Lower leg skin (tissue), 4 donors: ENCODE measurements at places on chromosomes 3 and 15. TPM values are rescaled to one million over a fixed set of nuclear protein-coding genes. Genes with fewer than 3 reads are reported as not detected.

DNA sequence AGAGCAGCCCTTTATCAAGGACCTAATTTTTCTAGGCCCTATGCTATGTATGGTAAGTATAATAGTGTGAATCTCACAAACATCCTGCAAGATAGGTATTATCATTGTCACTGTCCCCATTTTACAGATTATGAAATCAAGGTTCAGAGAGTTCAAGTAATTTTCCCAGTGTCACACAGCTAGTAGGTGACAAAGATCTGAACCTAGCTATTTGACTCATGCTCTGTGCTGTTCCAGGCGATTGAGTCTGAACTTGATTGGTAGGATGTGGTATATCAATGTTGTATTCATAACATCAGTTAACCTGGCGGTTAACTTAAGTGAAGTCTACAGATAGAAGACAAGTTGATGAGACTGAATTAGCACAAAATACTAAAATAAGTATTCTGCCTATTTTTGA is 229.9 kb downstream of the CHST2 start:
- no peak for DNase-seq

DNA sequence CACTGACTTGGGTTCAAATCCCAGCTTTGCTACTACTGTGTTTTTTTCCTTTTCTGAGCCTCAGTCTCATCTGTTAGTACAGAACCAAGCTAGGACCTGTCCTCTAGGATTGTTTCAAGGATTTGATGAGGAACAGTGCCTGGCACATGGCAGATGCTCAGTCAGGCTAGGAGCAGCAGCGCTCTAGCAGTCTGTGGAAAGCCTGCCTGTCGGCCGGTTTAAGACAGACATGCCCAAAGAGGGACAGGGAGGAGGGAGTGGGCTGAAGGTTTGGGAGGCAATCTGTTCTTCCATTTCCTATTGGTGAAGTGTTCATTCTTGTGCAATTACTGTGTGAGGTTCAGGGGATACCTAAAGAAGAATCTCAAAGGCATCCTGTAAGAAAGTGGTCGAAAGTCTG is 35.1 kb upstream of the RGMA start:
- DNase-seq = no peak

DNA sequence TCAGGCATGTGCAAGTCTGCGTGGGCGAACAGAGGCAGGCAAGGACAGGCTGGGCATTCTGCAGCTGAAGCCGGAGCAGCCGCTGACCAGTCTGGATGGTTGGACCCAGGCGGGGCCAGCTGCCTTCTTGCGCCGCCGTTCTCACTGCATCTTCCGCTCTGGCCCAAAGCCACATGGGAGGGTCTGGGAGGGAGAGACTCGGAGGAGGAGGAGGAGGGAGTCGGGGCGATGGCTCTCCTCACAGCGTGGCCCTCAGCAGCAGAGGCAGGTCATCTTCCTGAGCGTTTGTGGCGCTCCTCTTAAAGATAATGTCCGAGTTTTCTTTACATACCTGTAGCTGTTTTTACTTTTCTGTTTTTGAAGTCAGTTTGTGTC is 5.9 kb downstream of the CLK3 start:
- DNase-seq = no peak

DNA sequence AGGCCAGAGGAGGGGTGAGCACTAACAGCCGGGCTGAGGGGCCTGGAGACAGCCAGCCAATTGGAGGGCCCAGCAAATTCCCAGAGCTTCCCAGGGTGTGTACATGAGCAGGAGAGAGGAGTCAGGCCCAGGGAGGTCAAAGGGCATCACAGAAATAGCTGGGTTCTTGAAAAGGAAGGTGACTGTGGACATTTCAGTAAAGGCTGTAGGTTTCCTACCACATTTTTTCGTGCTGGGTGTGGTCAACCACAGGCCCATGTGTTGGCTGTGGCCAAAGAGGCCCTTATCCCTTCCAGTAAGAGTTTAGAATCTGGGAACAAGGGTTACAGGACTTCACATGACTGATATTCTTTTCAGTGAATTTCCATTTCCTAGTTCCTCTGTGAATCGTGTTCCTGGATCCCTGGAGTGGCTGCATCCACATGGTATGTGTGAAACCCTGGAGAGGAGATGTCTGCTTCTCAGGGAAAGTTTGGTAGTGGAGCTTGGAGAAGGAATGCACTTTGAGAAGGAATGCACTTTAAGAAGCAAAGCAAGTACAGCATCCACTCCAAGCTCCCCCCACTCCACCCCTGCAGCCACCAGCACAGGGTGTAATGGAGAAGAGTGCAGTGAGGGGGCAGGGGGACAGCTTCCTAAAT is 73.2 kb upstream of the HEG1 start:
- no peak for DNase-seq

DNA sequence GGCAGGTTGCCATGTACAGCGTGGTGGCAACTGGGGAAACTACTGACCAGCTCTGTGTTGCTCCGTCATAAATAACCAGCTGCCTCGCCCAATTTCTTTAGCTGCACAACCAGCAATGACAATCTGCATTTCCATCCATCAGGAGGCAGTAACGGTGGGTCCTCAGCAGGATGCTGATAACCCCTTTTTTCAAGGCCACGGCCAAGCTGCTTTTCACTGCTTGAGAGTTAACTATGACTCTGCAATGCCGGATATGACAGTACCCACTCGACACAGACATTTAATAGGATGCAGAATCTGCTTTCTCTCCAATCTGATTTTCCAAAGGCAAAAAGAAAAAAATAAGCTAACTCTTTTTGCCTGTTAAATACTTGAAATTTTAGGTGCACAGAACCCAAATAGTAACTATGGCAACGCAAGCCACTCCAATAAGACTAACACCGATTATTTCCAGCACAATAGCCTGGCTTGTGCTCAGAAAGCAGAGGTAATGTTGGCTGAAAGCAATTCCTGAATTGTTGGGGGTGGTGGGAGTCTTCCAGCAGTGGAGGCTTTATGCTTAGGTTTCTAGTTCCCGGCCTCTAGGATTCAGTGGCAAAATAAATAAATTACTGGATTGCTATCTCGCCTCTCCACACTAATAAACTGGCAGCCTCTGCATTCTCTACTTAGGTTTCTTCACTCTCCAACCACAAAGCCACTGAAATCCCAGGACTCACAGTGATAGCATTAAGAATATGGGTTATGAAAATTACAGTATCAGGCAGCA is 31.2 kb upstream of the SRGAP3 start:
- DNase-seq = no peak

GRCh38 chr15:69555080-69555479 is 102.5 kb downstream of the RPLP1 start:
- no peak for DNase-seq

- no peak for DNase-seq
Measured at GRCh38 chr15:66097151-66098021, 156.2 kb downstream of the MEGF11 start.

DNA sequence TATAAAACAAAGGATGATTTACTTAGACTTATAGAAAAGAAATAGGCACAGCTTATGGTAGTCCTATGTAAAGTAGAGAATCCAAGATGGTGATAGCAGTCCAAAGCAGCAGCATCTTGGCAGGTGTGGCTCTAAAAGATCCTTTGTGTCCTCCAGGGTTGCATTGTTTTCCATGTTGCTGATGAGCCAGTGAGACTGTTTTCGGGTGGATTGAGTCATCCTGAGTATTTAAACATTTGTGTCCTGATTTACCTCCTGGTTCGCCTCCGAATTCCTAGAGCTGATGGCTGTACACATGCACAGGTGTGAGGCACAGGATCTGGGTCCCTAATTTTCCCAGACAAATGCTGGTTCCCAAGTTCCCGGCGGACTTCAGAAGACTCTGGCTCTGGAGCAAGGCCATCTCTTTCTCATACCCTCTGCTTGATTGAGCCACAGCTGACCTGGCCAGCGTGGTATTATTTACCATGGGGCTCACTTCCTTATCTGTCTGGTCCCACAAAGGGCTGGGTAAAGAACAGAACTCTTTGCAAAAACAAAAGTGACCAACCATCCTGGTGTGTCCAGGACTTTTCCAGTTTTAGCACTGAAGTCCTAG is 51.0 kb downstream of the ARNT2 start:
- DNase-seq = no peak

GRCh38 chr3:66593978-66594377 is 93.2 kb upstream of the LRIG1 start:
- no peak for DNase-seq

MUC4 gene
- not detected for total RNA-seq

- no peak for DNase-seq
Measured at GRCh38 chr15:77015646-77016320, 20.9 kb downstream of the PSTPIP1 start.

GRCh38 chr15:66852064-66852905 is 150.2 kb downstream of the SMAD6 start:
- peak; percentile 76 for DNase-seq

GRCh38 chr3:158308236-158308928 is 198.5 kb downstream of the RSRC1 start:
- no peak for DNase-seq

SNRPA1 gene
- total RNA-seq = 29.0 TPM
